ENCODE measurements at places on chromosomes 7 and 10. TPM values are rescaled to one million over a fixed set of nuclear protein-coding genes. Genes with fewer than 3 reads are reported as not detected.

- no peaks in the 10 kb centered on the region for H3K4me1 ChIP-seq
- no peaks in the 10 kb centered on the region for H3K27me3 ChIP-seq
- no peak overlapping the region for H3K27ac ChIP-seq
- H3K4me3 ChIP-seq, result no peak overlapping the region
These were observed 19.5 kb upstream of the CARD11 start for GRCh38 chr7:3063016-3063753.

DNA sequence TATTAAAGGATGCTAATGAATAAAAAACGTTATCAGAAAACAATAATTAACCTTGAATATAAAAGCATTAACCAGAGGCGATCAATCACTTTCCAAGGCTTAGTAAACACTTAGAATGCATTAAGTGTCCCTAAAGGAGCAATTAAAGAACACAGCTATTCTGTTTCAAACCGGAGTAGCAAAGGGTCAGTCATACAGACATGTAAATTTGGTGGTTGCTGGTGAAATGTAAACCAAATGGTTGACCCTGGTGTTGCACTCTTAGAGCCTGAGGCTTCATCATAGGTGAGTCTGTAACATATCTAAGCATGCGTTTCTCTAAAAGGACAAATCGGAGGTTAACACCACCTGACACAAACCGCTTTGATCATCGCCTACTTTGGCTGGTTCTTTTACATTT lies 1280.1 kb downstream of the TYW1 start:
- DNase-seq, result no peak
- H3K4me3 ChIP-seq, result no peak overlapping the region

The NME8 gene
- total RNA-seq, result not detected

DNA sequence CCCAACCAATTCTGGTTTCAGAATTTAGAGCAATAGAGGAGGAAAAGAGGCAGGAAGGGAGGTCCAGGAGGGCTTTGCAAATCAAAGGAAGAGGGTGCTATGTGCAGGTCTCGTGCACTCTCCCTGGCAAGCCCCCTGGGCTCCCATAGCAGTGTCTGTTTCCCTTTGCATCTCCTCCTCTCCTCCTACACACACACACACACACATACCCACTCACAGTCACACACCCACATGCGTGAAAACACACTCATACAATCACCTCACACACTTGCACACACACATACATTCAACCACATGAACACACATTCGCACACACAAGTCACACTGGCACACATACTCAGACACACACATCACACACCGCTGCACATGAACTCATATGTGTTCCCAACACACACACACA lies 105.3 kb downstream of the OAT start:
- H3K36me3 ChIP-seq, result no peaks in the 10 kb centered on the region
- no peaks in the 10 kb centered on the region for H3K4me1 ChIP-seq
- H3K27ac ChIP-seq, result no peak overlapping the region
- no peak for DNase-seq
- H3K4me3 ChIP-seq, result no peak overlapping the region

GRCh38 chr10:80429521-80429973 lies 21.2 kb downstream of the PRXL2A start:
- no peak overlapping the region for H3K4me3 ChIP-seq
- H3K4me1 ChIP-seq, result no peaks in the 10 kb centered on the region
- H3K27me3 ChIP-seq, result no peaks in the 10 kb centered on the region
- no peak overlapping the region for H3K27ac ChIP-seq
- no peaks in the 10 kb centered on the region for H3K36me3 ChIP-seq

- no peak overlapping the region for H3K4me3 ChIP-seq
- no peak for DNase-seq
- H3K4me1 ChIP-seq, result peaks cover 18% of the 10 kb centered on the region
- H3K36me3 ChIP-seq, result no peaks in the 10 kb centered on the region
- no peaks in the 10 kb centered on the region for H3K27me3 ChIP-seq
These were observed 31.9 kb downstream of the LCOR start for GRCh38 chr10:96863922-96864543.

The CYP2W1 gene
- total RNA-seq, result 42.2 TPM

The PAX4 gene
- total RNA-seq, result not detected

The SMKR1 gene
- total RNA-seq, result 4.6 TPM

DNA sequence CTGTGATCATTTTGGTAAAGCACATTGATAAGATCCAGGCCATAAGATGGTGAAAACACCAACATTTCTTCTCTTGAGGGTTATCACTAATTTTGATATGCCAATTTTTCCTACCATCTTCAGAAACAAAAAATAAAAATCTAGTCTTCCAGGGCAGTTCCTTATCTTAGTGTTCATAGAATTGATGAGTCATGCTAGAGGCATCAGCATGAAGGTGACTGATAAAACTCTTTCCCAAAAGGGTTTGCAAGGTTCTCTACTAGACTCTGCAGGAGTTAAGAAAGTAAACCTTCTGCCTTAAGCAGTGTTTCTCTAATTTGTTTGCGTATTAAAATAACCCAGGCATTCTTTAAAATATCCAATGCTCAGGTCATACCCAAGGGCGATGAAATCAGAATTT lies 483.1 kb upstream of the CNTNAP2 start:
- no peaks in the 10 kb centered on the region for H3K4me1 ChIP-seq
- DNase-seq, result no peak
- no peak overlapping the region for H3K27ac ChIP-seq
- no peaks in the 10 kb centered on the region for H3K36me3 ChIP-seq
- H3K4me3 ChIP-seq, result no peak overlapping the region

- no peaks in the 10 kb centered on the region for H3K36me3 ChIP-seq
- H3K27ac ChIP-seq, result no peak overlapping the region
- H3K27me3 ChIP-seq, result no peaks in the 10 kb centered on the region
- H3K4me1 ChIP-seq, result peaks cover 7% of the 10 kb centered on the region
- DNase-seq, result no peak
- no peak overlapping the region for H3K4me3 ChIP-seq
These were observed 4.7 kb upstream of the STN1 start for GRCh38 chr10:103922659-103923058.

GRCh38 chr7:116785843-116786242 lies 76.5 kb upstream of the CAPZA2 start:
- no peak overlapping the region for H3K27ac ChIP-seq
- no peaks in the 10 kb centered on the region for H3K4me1 ChIP-seq
- H3K27me3 ChIP-seq, result no peaks in the 10 kb centered on the region
- no peak for DNase-seq
- no peaks in the 10 kb centered on the region for H3K36me3 ChIP-seq

The TFAM gene
- total RNA-seq, result 16.2 TPM

- H3K4me1 ChIP-seq, result peaks cover 6% of the 10 kb centered on the region
- H3K27ac ChIP-seq, result no peak overlapping the region
- no peak for DNase-seq
- H3K27me3 ChIP-seq, result no peaks in the 10 kb centered on the region
- H3K36me3 ChIP-seq, result no peaks in the 10 kb centered on the region
These were observed 169.6 kb downstream of the CCSER2 start for GRCh38 chr10:84497978-84498377.

DNA sequence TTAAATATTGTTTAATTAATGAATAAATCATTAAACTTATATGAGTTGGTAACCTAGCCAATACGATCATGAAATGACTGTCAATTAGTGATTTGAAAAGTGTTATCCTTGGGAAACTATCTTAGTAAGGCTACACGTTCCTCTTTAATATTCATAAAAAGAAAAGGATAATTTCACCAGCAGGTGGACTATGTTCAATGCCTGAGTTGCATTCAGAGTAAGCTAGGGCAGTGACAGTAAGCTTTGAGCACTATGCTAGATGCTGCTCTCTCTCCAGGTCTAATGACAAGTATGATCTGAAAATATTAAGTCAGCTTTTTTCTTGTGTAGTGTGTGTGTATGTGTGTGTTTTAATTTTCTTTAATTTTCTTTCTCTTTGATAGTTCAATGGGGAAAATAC lies 486.3 kb upstream of the PCDH15 start:
- H3K4me3 ChIP-seq, result no peak overlapping the region
- no peaks in the 10 kb centered on the region for H3K36me3 ChIP-seq
- H3K4me1 ChIP-seq, result no peaks in the 10 kb centered on the region
- DNase-seq, result no peak
- no peak overlapping the region for H3K27ac ChIP-seq
- no peaks in the 10 kb centered on the region for H3K27me3 ChIP-seq

GRCh38 chr7:98329791-98330373 lies 48.4 kb downstream of the BRI3 start:
- no peaks in the 10 kb centered on the region for H3K36me3 ChIP-seq
- no peak for DNase-seq
- H3K27me3 ChIP-seq, result no peaks in the 10 kb centered on the region
- H3K4me1 ChIP-seq, result no peaks in the 10 kb centered on the region
- no peak overlapping the region for H3K4me3 ChIP-seq

The MINDY4 gene
- 7.2 TPM for total RNA-seq

The METTL27 gene
- total RNA-seq, result 4.0 TPM

GRCh38 chr10:22489467-22489866 lies 144.2 kb downstream of the SPAG6 start:
- no peaks in the 10 kb centered on the region for H3K4me1 ChIP-seq
- H3K27me3 ChIP-seq, result no peaks in the 10 kb centered on the region
- DNase-seq, result no peak
- H3K4me3 ChIP-seq, result no peak overlapping the region
- no peaks in the 10 kb centered on the region for H3K36me3 ChIP-seq

GRCh38 chr7:143263266-143264195 lies at the start of gene GSTK1:
Gene GSTK1, plus strand, starts transcription at chr7:143263441. Its CDS starts 73 bp downstream, at chr7:143263514.
- peak within 1 kb of the TSS; percentile 89 for H3K27ac ChIP-seq
- no peaks in the 10 kb centered on the region for H3K36me3 ChIP-seq
- peak; percentile 81 for DNase-seq
- H3K4me1 ChIP-seq, result peaks cover 24% of the 10 kb centered on the region
- no peaks in the 10 kb centered on the region for H3K27me3 ChIP-seq

DNA sequence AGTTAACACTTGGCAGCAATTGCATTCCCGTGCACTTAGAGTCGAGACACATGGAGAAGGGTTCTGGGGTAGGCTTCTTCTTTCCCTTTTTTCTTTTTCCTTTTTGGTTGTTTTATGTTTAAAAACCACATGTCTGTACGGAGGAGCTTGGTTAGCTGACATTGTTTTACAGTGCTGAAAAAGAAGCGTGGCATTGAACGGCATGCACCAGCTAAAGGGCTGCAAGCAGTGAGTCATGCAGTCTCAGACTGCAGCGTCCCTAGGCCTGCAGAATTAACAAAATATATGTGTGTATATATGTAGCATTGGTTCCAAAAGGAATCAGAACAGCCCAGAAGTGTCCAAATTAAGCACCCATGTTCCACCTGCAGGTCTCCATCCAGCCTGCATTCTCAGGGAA lies 211.0 kb downstream of the TCF7L2 start:
- no peak for DNase-seq
- no peak overlapping the region for H3K27ac ChIP-seq
- H3K4me3 ChIP-seq, result no peak overlapping the region
- H3K36me3 ChIP-seq, result no peaks in the 10 kb centered on the region

DNA sequence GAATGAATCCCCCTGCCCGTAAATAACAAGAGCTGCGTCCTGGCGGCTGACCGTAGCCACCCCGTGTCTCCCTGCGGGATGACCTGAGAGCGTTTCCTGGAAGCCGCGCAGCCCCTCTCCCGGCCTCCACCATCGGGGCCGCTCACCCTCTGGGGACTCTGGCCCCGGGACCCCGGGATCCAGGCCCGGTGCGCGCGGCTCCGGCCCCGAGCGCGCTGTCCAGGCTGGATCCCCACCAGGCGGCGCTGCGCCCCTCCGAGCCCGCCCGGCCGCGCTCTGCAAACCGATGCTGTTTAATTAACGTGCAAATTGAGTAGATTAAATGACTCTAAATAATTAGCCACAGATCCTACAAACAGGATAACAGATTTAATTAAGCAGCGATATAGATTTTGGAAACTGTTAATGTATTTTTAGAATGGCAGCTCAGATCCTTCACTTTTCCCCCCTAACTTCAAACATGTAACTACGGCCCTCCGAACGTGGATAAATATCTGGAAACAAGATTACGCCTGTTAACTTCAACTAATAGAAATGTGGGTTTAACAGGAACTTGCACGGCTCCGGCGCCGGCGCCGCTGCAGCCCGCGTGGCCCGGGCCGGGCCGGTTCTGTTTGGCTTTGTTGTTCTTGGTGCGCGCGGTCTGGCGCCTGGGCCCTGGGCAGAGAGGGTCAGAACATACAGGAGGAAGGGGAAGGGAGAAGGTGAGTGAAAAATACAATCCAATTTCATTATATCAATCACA lies 7.1 kb upstream of the UNCX start:
- no peak for DNase-seq
- H3K27ac ChIP-seq, result no peak overlapping the region
- H3K4me1 ChIP-seq, result no peaks in the 10 kb centered on the region
- H3K36me3 ChIP-seq, result no peaks in the 10 kb centered on the region

- H3K36me3 ChIP-seq, result no peaks in the 10 kb centered on the region
- DNase-seq, result no peak
- H3K27ac ChIP-seq, result no peak overlapping the region
- no peak overlapping the region for H3K4me3 ChIP-seq
- no peaks in the 10 kb centered on the region for H3K4me1 ChIP-seq
These were observed 31.4 kb downstream of the TCERG1L start for GRCh38 chr10:131280101-131280500.

The GSTK1 gene
- 290 TPM for total RNA-seq

DNA sequence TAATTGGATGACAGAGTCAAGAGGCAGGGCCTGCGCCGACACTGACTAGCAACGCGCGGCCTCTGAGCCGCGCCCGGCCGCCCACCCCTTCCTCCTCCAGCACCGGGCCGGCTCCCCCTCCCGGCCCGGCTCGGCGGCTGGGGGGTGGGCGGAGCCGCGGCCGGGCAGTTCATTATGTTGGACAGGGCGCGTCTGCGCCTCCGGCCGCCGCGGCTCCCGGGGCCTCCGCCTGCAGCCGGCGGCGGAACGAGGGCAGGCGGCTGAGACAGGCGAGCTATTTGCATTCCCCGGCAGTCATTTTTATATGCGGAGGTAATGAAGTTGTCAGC lies 106.7 kb downstream of the SNX10 start:
- H3K27me3 ChIP-seq, result no peaks in the 10 kb centered on the region
- peak overlapping the region; percentile 56 for H3K4me3 ChIP-seq
- peak overlapping the region; percentile 89 for H3K27ac ChIP-seq
- peak; percentile 75 for DNase-seq
- H3K36me3 ChIP-seq, result no peaks in the 10 kb centered on the region

The TMEM139 gene
- 3.7 TPM for total RNA-seq

The PRPF18 gene
- 32.1 TPM for total RNA-seq

DNA sequence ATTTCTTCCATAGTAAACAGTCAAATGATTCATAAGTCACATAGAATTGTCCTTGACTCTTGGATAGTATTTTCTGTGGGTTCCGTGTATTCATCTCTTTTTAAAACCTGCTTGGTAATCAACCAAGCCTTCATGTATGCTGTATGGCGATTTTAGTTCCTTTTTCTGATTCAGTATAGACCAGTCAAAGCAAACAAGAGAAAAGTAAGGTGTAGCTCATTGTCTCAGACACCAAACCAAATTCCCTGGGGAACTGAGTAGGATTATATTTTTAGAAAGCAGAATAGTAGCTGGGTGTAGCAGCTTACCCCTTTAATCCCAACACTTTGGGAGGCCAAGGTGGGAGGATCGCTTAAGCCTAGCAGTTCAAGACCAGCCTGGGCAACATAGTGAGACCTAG lies 240.5 kb downstream of the BBS9 start:
- H3K27me3 ChIP-seq, result no peaks in the 10 kb centered on the region
- no peaks in the 10 kb centered on the region for H3K4me1 ChIP-seq
- H3K36me3 ChIP-seq, result no peaks in the 10 kb centered on the region

The LBX1 gene
- not detected for total RNA-seq
